ENCODE measurements at places on chromosomes 3 and 15. TPM values are rescaled to one million over a fixed set of nuclear protein-coding genes. Genes with fewer than 3 reads are reported as not detected.

- peak; percentile 42 for DNase-seq
Observed at GRCh38 chr3:56929809-56930615, 128.3 kb upstream of the ARHGEF3 start.

ANKRD34C gene
- total RNA-seq: not detected

C3orf62 gene
- total RNA-seq: 1.3 TPM

FAM107A gene
- total RNA-seq: not detected

GRCh38 chr3:171260466-171260865 lies 199.7 kb downstream of the TNIK start:
- no peak for DNase-seq

GOLGA8N gene
- 2.8 TPM for total RNA-seq
